ENCODE measurements at places on chromosomes 2 and 18.

- H3K36me3 ChIP-seq = no peaks in the 10 kb centered on the region
- no peak for DNase-seq
- no peak overlapping the region for H3K4me3 ChIP-seq
- H3K27me3 ChIP-seq = no peaks in the 10 kb centered on the region
- H3K27ac ChIP-seq = no peak overlapping the region
Measured at GRCh38 chr2:206647985-206648384, 5.7 kb downstream of the FAM237A start.

DNA sequence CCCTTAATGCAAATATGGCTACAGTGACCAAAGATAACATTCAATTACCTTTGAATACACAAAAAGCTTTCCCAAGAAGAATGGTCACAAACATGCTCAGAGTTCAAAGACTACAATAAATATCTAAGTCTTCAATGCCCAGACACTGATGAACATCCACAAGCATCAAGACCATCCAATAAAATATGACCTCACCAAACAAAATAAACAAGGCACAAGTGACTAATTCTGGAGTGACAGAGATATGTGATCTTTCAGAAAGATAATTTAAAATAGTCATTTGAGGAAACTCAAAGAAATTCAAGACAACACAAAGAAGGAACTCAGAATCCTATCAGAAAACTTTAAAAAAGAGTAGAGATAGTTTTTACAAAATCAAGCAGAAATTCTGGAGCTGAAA, 40.6 kb upstream of the CAPN13 start:
- no peak for DNase-seq
- no peak overlapping the region for H3K27ac ChIP-seq
- H3K4me1 ChIP-seq = no peaks in the 10 kb centered on the region
- H3K4me3 ChIP-seq = no peak overlapping the region
- no peaks in the 10 kb centered on the region for H3K36me3 ChIP-seq
- H3K27me3 ChIP-seq = peaks cover 2% of the 10 kb centered on the region

- no peak for DNase-seq
- peaks cover 3% of the 10 kb centered on the region for H3K36me3 ChIP-seq
- H3K27ac ChIP-seq = no peak overlapping the region
- peaks cover 4% of the 10 kb centered on the region for H3K27me3 ChIP-seq
- H3K4me3 ChIP-seq = no peak overlapping the region
Measured at GRCh38 chr18:23377669-23378301, 75.3 kb upstream of the RIOK3 start.

DNA sequence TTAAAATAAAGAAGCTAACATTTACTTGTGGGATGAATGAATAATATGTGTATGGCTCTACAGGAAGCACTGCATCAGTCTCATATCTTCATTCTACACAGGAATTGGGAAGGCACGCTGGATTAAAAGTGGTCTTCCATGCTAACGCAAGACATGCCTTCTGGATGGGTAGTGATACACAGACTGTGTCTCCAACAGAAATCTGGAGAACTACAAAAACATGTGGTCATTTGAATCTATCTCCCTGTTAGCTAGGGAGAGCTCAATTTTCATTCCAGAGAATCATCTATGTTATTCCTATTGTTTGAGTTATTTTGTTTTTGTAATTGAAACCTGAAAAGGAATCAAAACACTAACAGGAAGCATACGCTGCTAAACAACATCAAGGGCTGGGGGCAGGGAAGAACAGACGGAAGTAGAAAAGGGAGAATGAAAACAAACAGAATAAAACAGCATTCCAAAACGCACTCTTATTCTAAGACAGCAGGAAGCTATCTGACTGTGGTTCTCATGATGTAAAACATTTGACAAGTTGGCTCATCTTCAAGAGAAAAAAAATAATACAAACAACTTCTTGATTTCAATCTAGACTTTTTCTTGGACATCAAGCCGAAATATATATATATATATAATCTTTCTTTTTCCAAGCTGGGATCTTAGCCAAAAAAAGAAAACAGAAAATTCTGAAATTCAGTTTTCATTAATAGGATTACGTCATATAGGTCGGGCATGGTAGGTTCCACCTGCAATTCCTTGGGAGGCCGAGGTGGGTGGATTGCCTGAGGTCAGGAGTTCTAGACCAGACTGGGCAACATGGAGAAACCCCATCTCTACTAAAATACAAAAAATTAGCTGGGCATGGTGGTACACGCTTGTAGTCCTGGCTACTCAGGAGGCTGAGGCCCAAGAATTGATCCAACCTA, 31.5 kb upstream of the ASNSD1 start:
- no peaks in the 10 kb centered on the region for H3K36me3 ChIP-seq
- H3K27ac ChIP-seq = peak overlapping the region; percentile 92
- no peak for DNase-seq

DNA sequence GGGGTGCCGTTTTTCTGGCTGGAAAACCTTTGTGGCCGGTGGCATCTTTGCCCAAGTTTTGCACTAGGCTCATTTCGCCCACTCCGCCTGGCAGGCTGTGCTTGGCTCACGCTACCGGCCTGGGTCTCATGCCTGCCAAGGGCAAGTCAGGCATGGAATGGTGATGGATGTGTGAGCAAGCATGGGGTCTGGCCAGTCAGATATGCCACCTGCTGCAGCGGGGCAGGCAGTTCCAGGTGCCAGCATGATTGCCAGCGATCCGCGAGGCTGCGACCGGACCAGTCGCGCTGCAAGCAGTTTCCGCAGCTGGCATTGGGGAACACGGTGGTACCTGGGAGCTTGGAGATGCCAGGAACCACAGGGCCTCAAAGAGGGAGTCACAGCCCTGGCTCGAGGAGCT, 40.6 kb downstream of the TAF1B start:
- H3K27ac ChIP-seq = no peak overlapping the region
- H3K27me3 ChIP-seq = no peaks in the 10 kb centered on the region
- H3K4me1 ChIP-seq = peaks cover 4% of the 10 kb centered on the region
- H3K4me3 ChIP-seq = no peak overlapping the region

GRCh38 chr2:112881217-112881985, 29.6 kb upstream of the IL37 start:
- peaks cover 5% of the 10 kb centered on the region for H3K36me3 ChIP-seq
- no peak overlapping the region for H3K27ac ChIP-seq
- H3K4me3 ChIP-seq = no peak overlapping the region
- no peak for DNase-seq
- peaks cover 11% of the 10 kb centered on the region for H3K4me1 ChIP-seq
- H3K27me3 ChIP-seq = peaks cover 6% of the 10 kb centered on the region

- no peak overlapping the region for H3K27ac ChIP-seq
- H3K36me3 ChIP-seq = no peaks in the 10 kb centered on the region
- no peak for DNase-seq
- H3K27me3 ChIP-seq = peaks cover 5% of the 10 kb centered on the region
Measured at GRCh38 chr18:42106784-42107183, 151.8 kb downstream of the PIK3C3 start.

GRCh38 chr2:207071820-207072219, 93.9 kb downstream of the KLF7 start:
- H3K27me3 ChIP-seq = peaks cover 4% of the 10 kb centered on the region
- no peak overlapping the region for H3K27ac ChIP-seq
- peaks cover 86% of the 10 kb centered on the region for H3K4me1 ChIP-seq

DNA sequence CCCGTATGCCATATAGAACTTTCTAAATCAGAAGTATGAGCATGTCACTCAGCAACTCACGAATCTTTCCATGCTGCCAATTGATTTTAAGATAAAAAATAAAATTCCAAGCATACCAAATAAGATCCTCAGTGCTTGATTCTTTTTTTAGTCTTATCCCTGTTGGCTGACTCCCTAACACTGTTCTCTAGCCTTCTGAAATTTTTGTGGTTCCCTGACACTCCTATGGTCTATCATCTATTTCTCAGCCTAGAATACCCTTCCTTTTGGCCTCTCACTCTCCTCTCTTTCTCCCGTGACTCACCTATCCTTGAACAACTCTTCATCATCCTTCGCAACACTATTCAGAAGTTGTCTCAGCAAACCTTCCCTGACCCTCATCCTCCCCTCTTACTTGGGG, 50.5 kb downstream of the CCDC141 start:
- H3K27ac ChIP-seq = no peak overlapping the region
- DNase-seq = no peak
- H3K27me3 ChIP-seq = no peaks in the 10 kb centered on the region
- no peaks in the 10 kb centered on the region for H3K36me3 ChIP-seq
- no peak overlapping the region for H3K4me3 ChIP-seq

DNA sequence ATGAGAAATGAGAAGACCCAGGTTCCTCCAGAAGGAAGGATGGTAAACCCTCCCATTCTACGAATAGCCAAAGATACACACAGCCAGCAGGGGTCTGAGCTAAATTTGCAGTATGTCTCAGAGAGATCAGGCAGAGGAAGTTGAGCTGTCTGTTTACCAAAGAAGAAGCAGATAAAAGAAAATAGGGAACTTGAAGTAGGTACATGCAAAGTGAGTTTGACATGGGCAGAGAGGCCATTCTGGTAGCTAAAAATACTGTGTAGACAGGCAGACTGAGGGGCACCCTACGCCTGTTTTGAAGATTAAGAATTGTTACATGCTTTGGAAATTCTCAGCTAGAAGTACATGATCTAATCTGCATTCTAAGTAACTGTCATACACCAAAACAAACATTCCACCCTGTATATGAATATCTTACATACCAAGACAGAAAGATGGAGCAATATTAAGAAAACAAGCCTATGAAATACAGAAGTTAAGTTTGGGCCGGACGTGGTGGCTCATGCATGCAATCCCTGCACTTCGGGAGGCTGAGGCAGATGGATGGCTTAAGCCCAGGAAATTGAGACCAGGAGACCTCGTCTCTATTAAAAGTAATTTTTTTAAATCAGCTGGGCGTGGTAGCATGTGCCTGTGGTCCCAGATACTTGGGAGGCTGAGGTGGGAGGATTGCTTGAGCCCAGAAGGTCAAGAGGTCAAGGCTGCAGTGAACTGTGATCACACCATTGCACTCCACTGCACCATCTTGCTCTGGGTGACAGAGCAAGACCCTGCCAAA, 157.9 kb downstream of the ANKRD44 start:
- H3K36me3 ChIP-seq = no peaks in the 10 kb centered on the region
- peaks cover 8% of the 10 kb centered on the region for H3K4me1 ChIP-seq
- H3K27me3 ChIP-seq = peaks cover 2% of the 10 kb centered on the region
- no peak overlapping the region for H3K4me3 ChIP-seq
- H3K27ac ChIP-seq = no peak overlapping the region

GRCh38 chr2:5666798-5667197, 25.4 kb upstream of the SOX11 start:
- no peak overlapping the region for H3K4me3 ChIP-seq
- peaks cover 1% of the 10 kb centered on the region for H3K27me3 ChIP-seq
- H3K36me3 ChIP-seq = no peaks in the 10 kb centered on the region
- H3K4me1 ChIP-seq = no peaks in the 10 kb centered on the region

DNA sequence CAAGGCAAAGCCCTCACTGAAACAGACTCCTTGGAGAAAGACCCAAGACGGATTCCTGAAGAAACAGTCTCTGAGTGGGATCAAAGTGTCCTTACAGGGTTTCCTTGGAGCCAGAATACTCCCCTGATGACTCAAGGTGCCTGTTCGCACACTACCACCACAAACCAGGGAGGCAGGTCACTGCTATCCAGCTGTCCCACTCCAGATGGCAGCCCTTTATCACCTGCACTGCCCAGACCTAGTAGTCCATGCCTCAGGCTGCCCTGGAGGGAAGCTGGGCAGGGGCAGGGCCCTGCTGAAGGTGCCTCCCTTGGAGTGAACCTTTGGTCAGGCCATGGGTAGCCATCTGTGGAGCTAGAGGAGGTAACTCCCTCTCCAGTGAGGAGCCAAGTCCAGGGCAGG, 34.1 kb downstream of the TRABD2A start:
- no peaks in the 10 kb centered on the region for H3K27me3 ChIP-seq
- no peak overlapping the region for H3K4me3 ChIP-seq
- DNase-seq = no peak

GRCh38 chr2:54708584-54709335, 14.7 kb upstream of the EML6 start:
- no peak overlapping the region for H3K27ac ChIP-seq
- DNase-seq = peak; percentile 45
- no peaks in the 10 kb centered on the region for H3K4me1 ChIP-seq
- peaks cover 6% of the 10 kb centered on the region for H3K27me3 ChIP-seq

- no peaks in the 10 kb centered on the region for H3K36me3 ChIP-seq
- no peaks in the 10 kb centered on the region for H3K27me3 ChIP-seq
- H3K4me3 ChIP-seq = no peak overlapping the region
- peaks cover 7% of the 10 kb centered on the region for H3K4me1 ChIP-seq
- H3K27ac ChIP-seq = no peak overlapping the region
Measured at GRCh38 chr2:48319863-48320262, 210.1 kb upstream of the STON1 start.

DNA sequence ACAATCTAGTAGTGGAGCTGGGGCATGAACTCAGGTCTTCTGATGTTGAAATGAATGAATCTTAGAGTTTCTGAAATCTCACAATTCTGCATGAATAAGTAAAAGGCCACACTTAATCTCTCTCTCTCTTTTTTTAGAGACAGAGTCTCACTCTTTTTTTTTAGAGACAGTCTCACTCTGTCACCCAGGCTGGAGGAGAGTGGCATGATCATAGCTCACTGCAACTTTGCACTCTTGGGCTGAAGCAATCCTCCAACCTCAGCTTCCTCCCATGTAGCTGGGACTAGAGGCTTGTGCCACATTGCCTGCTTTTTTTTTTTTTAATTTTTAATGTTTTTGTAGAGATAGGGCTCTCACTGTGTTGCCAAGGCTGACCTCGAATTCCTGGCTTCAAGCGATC, 68.9 kb upstream of the THOC1 start:
- peaks cover 43% of the 10 kb centered on the region for H3K36me3 ChIP-seq
- DNase-seq = no peak
- H3K27ac ChIP-seq = peak overlapping the region; percentile 70
- H3K27me3 ChIP-seq = peaks cover 12% of the 10 kb centered on the region

DNA sequence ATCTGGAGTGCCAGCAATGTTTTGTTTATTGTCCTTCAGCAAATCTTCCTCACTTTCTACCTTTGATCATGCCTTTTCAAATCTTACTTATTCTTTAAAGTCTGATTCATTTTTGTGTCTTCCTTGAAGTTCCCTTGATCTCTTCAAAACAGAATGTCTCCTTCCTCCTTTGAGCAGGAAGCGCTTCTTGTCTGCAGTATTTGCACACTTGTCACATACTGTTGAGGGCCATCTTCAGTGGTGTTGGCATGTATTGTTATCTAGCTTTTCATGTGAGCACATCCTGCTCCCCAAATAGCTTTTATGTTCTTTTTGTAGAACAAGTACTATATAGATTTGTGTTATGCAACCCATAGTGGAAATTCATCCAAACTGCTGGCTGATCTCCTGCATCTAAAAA, 5.9 kb upstream of the CERS6 start:
- no peak for DNase-seq
- H3K27me3 ChIP-seq = peaks cover 1% of the 10 kb centered on the region
- H3K27ac ChIP-seq = no peak overlapping the region
- H3K4me3 ChIP-seq = no peak overlapping the region
- peaks cover 10% of the 10 kb centered on the region for H3K4me1 ChIP-seq
